ENCODE measurements at places on chromosomes 12 and 14.

GRCh38 chr14:31286456-31287293 lies 79.1 kb upstream of the HECTD1 start:
- DNase-seq: no peak

GRCh38 chr12:116852303-116852702 lies 28.9 kb downstream of the HRK start:
- DNase-seq: no peak

DNA sequence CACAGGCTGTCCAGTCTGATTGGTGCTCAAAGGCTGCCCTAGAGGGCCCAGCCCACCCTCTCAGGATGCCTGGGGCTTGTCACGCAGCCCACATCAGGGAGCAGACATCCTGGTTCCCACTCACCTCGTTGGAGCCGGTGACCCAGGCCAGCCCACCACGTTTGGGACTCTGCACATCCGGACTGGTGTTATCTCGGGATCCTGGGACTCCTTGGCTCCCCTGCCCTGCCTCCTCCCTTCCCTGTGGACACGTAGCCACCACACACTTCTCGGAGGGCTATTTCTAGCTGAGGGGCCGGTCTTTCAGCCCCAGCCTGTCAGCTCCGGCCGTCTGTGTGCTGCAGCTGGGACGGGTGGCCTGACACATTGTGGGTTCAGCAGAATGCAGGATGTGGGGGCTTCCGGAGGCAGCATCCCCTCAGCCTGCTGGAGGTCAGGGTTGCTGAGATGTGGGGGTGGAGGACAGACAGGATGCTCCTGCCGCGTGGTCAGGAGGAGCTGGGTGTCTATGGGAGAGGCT lies 12.8 kb upstream of the FGF23 start:
- no peak for DNase-seq

- DNase-seq: no peak
Observed at GRCh38 chr14:93114068-93114710, 1.5 kb downstream of the ITPK1 start.

DNA sequence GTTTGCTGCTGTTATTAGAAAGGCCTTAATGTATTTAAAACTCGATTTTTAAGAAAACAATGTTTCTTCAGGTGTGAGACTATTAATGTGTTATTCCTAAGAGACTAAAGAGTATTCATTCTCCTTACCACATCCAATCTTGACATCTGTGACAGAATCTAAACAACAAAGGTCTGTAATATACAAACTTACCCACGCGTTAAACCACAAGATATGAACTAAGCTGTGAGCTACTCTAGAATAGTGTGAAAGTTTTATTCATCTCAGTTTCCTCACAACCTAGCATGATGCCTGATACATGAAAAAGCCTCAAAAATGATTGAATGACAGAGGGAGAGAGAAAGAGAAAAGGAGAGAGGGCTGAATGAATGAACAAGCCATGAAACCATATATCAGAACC lies 117.3 kb upstream of the COCH start:
- DNase-seq: no peak

- no peak for DNase-seq
Observed at GRCh38 chr14:75757644-75758402, 96.8 kb downstream of the TTLL5 start.

- no peak for DNase-seq
Observed at GRCh38 chr12:103829092-103829491, 11.9 kb downstream of the NT5DC3 start.

All from activated effector memory CD4-positive, alpha-beta T cell treated with Interleukin-2 at 50 U/mL for 16 hours (primary cell).